Sigmoid colon (tissue), 7 donors: ENCODE measurements at places on chromosomes 2 and 18. TPM values are rescaled to one million over a fixed set of nuclear protein-coding genes. Genes with fewer than 3 reads are reported as not detected.

Gene KIF5C
- total RNA-seq, result 11.1 TPM

Gene RAPGEF4
- 5.5 TPM for total RNA-seq

Gene HTR2B
- total RNA-seq, result 18.3 TPM

Gene GPR35
- total RNA-seq, result 7.8 TPM

Gene ARHGEF33
- 0.99 TPM for total RNA-seq

Gene SLC11A1
- 13.8 TPM for total RNA-seq

Gene ERFE
- not detected for total RNA-seq

Gene ELOA2
- not detected for total RNA-seq

Gene FSHR
- total RNA-seq, result not detected

Gene TTN
- total RNA-seq, result 12.1 TPM

- DNase-seq, result no peak
Measured at GRCh38 chr2:120034027-120034426, 21.1 kb downstream of the EPB41L5 start.

- peak; percentile 92 for DNase-seq
Measured at GRCh38 chr2:46521215-46521683, 41.9 kb downstream of the TMEM247 start.

DNA sequence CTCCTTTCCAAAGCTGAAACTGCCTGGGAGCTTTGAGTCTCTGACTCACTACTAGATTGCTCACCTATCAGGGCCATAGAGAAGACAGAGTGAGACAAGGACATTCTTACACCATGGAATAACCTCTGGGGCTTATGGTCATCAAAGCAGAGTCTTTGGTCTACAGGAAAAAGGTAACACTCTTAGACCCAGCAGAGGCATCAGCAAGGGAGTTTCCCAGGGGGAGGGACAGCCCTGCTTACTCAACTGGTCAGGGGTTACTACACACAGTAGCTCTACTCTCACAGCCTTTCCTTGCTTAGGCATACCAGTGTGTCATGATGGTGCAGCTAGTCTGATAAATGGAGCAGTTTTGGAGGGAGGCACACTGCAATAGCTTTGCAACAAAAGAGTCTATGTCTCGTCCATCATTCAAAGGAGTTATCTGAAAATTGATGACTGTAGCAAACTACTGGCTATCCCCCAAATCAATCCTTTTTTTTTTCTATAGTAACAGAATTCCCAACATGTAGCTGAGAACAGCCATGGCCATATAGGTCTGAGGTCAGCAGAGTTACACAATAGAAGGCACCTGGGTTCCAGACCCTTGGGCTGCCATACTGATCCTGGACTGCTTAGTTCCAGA lies 22.4 kb upstream of the CD28 start:
- DNase-seq, result no peak

DNA sequence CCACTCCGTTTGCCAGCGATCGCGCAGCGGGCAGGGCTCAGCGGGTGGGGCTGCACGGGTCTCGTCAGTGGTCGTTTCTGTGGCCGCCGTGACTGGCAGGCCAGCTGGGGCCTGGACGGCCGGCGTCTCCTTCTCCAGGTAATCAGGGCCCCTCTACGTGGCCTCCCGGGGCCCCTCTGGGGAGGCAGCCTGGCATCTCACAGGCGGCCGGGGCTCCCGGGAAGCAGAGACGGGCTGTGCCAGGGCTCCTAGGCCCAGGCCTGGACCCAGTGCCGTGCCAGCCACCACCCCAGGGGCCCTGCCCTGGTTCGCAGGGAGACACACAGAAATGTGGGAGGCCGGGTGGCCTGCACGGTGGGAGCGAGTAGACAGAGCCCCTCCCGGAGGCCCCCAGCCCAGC lies 59.5 kb downstream of the NFATC1 start:
- no peak for DNase-seq

DNA sequence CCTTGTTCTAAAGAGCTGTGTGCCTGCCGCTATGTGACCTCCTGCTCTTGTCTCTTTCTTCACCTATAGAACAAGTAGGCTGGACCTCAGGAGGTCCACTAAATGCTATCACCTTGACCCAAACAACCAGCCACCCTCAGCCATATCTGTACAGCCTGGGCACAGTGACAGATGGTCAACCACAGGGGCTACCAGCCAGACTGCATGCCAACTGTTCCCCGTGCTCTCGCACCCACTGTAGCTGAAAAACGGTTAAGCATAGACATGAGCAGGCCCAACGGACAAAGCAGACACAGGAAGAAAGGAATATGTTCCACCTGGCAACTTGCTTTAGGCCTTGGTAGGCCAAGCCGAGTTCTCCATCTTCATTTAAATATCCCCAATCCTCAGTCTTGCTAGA lies 43.2 kb upstream of the ACAA2 start:
- no peak for DNase-seq

GRCh38 chr2:6341588-6342129 lies 524.0 kb downstream of the CMPK2 start:
- DNase-seq, result no peak

DNA sequence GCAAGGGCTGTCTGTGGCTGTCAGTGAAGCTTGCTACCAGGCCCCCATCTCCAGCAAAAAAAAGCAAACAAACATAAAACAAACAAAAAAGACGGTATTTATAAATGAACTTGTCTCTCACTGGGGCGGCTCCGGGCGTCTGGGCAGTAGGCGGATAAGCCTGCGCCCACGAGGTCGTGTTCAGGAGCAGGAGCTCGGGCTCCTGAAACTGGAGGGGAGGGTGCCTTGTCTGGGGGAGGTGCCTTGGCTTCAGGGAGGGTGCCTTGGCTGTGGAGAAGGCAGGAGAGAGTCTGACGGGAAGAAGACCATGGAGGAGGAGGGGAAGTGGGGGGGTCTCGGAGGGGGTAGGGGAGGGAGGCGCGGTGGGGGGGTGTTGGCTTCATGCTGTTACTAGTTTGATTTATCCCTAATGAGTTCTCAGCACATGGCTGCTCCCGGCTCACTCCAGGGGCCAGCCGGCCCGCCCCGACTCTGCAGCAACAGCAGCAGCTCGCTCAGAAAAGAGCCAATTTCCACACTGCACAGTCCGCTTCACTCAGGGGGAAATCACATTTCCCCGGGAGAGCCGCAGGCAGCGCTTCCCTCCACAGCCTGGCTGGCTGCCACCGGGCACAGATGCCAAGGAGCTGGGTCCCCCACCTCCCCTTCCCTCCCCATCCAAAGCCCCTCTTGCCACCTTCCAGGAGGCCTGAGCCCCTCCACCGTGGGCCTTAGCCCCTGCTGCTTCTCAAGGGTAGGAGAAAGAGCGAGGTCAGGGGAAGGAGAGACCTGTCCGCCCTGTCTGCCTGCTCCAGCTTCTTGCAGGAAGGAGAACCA lies 38.7 kb downstream of the PSD4 start:
- peak; percentile 75 for DNase-seq

DNA sequence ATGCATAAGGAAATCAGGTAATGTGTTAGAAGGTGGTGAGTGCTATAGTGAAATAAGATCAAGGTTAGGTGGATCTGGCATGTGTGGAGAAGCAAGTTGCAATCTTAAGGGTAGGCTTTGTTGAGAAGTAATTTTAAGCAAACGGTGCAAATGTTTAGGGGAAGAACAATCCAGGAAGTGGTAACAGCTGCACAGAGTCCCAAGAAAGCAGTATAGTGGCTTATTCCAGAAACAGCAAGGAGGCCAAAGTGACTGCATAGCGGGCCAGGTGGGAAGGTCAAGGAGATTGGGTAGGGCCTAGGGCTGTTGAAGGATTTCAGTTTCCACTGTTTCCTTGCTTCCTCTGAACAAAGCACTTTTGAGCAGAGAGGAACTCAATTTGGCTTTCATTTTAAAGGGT lies 30.0 kb upstream of the RAB1A start:
- no peak for DNase-seq

GRCh38 chr2:21552981-21553380 lies 429.2 kb downstream of the TDRD15 start:
- no peak for DNase-seq

DNA sequence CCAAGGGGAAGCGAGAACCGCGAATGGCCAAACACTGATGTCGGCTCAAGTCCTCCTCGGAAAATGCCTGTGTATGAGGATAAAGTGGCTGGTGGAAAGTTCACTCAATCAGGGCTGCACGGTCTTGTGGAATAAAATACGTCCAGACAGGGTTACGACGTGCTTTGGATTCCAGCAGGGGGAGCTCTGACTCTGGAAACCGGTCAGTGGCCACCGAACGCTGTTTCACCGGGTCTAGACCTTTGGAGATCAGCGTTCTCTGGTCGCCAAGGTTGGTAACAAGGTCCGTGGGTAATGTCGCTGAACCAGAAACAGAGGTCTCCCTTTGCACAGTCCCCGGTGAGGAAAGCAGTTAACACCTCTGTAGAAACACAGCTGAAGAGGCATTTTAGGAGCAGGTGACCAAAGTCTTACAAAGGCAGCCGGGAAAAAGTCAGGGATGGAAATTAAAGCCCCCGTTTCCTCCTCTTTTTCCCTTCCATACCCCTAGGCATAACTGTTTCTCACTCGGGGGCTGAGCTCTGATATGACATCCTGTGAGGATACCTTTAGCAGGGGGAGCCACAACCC lies 47.8 kb downstream of the CDCA7 start:
- peak; percentile 89 for DNase-seq

DNA sequence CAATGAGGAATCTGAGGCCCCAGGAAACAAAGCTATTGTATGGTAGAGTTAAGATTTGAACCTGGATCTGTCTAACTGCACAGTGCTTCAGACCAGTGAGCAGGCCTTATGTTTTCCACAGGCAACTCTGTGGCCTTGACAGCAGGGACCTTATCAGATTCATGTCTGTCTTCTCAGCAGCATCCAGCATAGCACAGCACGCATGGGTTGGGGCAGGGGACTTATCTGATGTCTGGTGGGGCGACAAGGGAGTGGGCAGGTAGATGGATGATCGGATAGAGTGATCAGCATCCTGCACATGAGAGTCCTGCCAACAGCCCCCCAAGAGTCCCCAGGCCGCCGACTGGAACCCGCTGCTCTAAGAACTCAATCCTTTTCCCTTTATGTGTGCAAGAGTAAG lies 28.7 kb upstream of the KCNF1 start:
- DNase-seq, result no peak

GRCh38 chr2:201793631-201794030 lies 12.7 kb upstream of the CDK15 start:
- DNase-seq, result no peak

DNA sequence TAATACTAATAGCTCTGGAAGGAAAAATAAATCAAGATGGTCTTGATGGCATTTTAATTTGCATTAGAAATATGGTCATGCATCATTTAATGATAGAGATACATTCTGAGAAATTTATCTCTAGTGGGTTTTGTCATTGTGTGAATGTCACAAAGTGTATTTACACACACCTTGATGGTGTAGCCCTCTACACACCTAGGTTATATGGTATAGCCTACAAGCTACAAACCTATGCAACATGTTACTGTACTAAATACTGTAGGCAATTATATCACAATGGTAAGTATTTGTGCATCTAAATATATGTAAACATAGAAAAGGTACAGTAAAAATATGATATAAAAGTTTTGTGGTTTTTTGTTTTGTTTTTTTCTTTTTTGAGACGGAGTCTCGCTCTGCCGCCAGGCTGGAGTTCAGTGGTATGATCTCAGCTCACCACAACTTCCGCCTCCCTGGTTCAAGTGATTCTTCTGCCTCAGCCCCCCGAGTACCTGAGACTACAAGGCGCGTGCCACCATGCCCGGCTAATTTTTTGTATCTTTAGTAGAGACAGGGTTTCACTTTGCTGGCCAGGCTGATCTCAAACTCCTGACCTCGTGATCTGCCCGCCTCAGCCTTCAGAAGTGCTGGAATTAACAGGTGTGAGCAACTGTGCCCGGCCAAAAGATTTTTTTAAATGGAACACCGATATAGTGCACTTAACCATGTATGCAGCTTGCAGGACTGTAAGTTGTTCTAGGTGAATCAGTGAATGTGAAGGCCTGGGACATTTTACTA lies 83.7 kb upstream of the UBXN4 start:
- DNase-seq, result no peak

DNA sequence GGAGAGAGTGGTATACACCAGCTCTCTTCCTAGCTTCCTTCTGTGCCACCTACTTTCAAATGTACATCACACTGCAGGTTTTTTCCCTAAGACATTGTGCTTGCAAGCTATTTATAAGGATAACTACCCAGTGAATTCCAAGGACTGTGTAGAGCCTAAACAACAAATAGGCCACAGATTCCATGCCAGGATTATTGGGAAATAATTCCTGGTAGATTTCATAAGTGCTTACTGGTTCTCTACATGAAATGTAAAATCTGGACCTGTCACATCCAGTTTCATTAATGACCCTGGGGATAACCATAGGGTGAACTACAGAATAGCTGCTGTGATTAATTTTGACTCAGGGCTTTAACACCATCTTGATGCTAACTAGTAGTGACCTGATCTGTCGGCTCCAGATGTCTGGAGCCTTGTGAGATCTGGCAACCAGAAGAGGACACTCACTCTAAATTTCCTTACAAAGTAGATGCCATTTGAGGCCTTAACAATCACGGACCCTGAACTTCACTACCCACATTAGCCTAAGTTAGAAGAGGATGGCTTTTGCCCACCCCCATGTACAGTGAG lies 34.3 kb upstream of the LGALSL start:
- DNase-seq, result no peak
